NCI-H1417 treated with DMSO at 0.1 percent for 48 hours (cell line): ENCODE measurements at places on chromosomes 7 and 10.

DNA sequence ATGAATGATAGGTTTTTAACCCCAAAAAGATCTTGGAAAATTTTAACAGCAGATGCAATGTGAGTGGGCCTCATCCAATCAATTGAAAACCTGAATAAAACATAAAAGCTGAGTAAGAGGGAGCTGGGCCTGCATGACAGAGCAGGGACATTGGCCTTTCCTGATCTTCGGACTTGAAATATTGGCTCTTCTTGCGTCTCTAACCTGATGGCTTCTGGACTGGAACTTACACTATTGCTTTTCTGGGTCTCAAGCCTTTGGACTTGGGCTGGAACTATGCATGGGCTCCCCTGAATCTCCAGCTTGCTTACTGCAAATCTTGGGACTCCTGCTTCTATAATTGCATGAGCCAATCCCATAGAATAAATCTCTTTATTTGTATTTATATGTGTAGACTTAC lies 9.0 kb downstream of the A1CF start:
- no peak for DNase-seq

DNA sequence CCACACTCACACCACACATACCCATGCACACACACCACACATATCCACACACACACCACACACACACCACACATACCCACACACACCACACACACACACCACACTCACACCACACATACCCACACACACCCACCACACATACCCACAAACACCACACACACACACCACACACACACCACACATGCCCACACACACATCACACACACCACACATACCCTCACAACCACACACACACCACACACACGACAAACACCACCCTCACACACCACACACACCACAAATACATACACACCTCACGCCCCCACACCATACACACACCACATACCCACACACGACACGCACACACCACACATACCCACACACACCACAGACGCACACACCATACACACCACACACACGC lies 119.7 kb downstream of the PON1 start:
- no peak for DNase-seq

DNA sequence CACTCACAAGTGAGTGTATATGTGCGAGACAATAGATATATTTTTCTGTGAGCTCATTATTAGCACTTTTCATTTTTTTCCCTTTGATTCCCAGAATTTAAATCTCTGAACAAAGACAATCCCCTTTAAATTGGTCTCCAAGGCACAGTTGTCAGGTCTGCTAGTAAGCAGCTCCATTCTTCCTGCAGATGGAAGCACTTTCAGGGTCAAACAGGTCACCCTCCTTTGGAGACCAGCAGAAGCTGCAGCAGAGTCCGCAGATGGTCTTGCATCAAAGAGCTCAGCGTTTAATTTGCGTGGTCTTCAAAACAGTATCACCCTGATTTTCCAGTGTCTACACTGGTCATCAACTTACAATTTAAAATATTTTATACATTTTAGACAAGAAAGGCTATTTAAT lies 543.8 kb downstream of the ARL4A start:
- no peak for DNase-seq

DNA sequence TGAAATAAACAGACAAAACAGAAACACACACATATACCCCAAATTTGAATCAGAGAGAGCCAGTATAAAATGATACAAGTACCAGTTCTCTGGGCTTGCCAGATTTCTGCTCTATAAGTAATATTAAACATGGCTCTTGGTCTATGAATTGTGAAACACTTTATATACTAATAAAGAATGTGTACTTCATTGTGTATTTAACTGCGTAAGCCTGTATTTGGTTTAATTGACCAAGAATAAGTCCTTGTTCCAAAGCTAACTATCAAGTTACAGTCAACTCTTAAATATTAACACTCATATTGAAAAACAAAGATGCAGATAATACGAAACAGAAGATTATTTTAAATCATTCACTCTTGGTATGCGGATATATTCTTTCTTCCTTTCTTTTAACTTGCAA lies 8.7 kb downstream of the FGFR2 start:
- no peak for DNase-seq

- no peak for DNase-seq
These were observed 604 bp upstream of the CYP3A43 start for GRCh38 chr7:99827040-99827778.

DNA sequence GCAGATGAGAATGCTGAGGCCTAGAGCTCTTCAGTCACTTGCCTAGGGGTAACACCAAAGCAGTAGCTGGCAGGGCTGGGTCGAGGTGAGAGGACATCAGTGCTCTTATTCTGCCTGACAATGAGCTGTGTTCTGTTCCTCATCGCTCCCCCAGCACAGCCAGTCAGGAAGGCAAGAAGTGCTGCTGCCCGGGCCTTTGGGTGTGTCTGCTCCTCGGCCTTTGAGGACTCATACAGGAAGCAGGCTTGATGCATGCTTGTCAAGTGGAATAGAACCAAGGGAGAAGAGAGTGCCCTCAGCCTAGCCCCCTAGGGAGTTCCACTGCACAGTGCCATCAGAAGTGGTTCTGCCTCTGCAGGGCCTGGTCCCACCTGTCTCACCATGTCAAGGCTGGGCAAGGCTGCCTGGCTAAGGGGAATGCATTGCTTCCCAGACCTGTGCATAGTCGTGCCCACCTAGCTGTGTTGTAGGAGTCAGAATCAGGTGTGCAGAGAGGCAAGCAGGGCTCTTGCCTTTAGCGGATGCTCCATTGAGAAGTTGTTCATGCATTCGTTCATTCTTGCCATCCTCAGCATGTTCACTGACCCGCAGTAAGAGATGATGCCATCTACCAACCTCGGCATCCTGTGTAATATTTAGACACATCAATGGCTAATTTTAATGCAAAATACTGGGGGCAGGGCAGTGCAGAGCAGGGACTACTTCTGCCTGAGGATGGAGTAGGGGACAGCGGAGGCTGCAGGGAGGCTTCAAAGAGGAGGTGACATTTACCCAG lies 156.6 kb downstream of the RPS24 start:
- no peak for DNase-seq

DNA sequence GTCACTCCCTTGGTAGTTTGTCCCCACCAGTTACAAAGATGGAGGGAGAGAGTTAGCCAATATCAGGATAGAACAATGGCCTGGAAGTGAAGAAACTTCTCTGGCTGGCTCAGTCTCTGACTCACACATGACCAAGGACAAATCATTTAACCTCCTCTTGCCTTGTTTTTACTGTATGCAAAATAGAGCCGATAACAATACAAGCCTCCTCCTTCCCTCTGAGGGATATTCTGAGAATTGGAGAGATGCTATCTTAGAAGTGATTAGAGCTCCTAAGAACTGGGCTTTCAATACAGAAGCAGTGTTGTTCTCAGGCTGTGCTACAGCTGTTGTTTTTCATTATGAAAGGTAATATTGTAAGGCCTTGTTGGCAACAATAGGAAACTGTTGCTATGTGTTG lies 87.7 kb upstream of the EGR2 start:
- no peak for DNase-seq

- DNase-seq: no peak
These were observed 94.3 kb upstream of the ADO start for GRCh38 chr10:62710182-62710581.

DNA sequence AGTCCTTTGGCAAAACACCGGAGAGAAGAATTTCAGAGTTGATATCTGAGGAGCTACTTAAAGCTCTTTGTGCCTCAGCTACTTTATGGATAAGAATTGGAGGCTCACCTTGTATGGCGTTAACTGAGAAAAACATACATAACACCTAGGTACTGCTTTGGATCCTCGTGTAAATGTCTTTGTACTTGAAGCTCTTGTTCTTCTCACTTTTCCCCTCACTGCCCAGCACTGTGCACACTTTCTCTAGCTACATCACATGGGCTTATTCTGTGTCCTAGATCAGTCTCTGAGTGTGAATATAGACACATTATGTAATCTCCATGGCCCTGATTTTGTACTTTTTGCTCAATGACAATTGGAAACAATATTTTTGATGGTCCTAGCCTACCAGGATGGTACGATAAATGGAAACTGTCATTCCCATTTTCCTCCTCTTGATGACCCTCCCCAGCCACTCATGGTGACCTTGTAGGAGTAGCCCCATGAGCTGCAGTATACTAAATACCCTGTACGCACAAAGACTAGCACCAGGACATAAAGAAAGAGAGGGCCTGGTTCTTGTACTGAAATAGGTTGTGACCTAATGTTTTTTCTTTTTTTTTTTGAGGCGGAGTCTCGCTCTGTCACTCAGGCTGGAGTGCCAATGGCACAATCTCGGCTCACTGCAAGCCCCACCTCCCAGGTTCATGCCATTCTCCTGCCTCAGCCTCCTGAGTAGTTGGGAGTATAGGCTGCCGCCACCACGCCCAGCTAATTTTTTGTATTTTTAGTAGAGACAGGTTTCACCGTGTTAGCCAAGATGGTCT lies 22.1 kb downstream of the STAMBPL1 start:
- no peak for DNase-seq

- DNase-seq: no peak
These were observed 101.2 kb downstream of the NRP1 start for GRCh38 chr10:33233221-33233620.

GRCh38 chr7:2260820-2261219 lies 18.8 kb downstream of the NUDT1 start:
- DNase-seq: no peak

DNA sequence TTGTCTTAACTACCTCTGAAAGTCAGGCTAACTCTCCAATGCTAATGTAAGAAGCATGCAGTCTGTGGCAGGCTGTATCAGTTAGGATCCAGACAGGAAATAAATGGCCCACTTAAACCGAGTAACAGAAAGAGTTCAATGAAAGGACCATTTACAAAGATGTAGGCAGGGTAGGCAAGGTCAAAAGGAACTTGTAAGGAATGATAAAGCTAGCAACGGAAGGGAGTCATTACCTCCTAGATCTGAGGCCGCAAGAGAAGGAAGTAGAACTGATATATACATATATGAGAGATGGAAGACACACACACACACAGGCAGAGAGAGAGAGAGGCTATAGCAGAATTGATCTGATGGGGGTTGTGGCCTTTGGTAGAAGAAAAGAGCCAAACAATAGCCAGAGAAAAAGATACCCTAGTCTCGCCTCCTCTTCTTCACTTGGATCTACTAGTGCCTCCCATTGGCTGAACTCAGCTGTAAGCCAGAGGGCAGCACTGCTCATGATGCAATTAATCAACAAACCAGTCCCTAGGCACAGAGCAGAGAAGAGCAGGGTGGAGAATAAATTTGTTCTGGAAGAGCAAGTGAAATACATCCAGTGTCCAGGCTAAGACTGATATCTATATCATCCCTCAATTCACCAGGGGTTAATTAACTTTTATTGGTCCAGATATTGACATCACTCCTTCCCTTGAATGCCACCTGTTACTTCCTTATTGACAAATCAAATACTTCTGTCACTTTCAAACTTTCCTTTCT lies 91.2 kb downstream of the LSMEM1 start:
- no peak for DNase-seq

DNA sequence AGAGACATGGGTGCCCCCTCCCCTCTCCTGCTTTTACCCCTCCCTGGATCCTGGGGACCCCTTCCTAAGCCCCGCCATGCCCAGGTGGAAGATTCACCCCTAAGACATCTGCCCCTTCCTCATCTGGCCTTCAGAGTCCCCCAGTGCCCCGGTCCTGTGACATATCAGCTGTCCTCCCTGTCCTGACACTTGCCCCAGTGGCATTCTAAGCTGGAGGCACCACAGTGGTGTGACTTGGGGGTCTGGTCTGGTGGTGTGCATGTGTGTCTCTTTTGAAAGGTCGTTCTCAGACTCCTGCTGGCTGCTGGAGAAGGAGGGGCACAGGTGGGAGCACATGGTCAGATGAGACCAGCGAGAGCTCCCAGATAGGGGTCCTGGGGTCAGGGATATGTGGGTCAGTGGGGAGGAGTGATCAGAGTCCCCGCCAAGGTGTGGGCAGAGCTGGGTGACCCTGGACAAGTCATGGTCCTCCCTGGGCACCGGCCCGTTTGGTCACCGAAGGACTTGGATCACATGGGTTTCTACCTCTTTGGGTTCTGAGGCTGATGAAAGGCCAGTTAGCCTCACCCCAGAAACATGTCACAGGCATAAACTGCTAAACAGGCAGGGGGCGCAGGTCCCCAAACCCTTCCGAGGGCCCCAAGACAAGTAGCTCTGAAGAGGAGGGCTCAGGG lies 645 bp upstream of the TFR2 start:
- DNase-seq: no peak

DNA sequence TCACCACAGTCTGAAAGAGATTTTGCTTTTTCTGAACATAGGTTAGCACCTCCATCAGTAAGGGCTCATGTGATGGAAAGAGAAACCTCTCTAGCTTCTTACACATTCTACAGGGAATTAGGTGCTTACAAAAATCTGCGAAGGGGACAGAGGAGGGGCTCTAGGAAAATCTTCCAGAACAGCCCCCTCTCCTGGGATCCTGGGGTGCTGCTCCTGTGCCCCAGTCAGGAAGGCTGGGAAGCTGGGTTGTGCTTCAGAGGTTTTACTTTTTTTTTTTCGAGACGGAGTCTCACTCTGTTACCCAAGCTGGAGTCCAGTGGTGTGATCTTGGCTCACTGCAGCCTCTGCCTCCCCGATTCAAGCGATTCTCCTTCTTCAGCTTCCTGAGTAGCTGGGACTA lies 7.5 kb upstream of the FAM171A1 start:
- no peak for DNase-seq

- no peak for DNase-seq
These were observed 21.9 kb upstream of the DPYSL4 start for GRCh38 chr10:132164761-132165278.

DNA sequence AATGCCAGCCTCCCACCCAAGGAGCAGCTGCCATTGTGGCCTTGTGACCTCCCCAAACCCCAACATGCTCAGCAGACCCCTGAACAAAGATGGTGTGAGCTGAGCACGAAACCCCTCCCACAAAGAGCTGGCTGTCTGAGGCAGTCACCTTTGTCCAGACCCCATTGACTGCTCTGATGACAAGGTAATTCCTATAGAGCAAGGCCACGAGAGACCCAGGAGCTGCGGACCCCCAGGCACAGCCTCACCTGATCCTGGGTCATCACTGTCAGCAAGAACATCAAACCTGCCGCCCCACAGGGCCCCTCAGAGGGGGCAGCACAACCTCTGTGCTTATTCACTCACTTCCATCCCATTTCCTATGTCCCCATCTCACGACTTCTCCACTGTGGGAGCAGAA lies 102.6 kb downstream of the CPXM2 start:
- no peak for DNase-seq

DNA sequence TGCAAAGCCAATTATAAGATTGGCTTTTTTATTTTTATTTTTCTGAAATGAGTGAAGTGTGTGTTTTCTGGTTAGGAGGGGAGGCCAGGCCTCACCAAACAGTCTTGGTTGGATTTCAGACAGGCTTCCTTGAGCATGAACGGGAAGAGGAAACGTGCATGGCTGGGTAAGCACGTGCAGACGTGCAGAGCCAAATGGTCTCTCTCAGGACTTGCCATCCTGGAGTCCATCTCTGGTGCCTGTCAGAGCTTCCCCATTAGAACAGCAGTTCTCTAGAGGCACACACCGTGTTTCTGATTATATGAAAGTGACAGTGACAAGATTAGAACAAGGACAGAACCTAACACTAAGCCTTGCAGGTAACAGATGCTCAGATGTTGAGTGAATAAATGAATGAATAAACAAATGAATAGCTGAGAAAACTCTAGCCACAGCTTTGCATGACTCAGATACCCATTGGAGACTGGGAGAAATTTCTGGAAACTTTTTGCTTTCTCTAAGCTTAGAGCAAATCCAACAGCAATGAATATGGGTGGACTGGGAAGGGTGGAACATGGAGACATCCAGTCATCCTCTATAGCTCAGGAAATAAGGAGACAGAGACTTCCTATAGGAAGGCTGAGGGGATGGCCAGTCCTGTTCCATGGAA lies 11.8 kb upstream of the CALD1 start:
- no peak for DNase-seq
